ENCODE measurements at places on chromosomes 4 and X. TPM values are rescaled to one million over a fixed set of nuclear protein-coding genes. Genes with fewer than 3 reads are reported as not detected.

The IL9R gene
- not detected for total RNA-seq

The LPAR4 gene
- total RNA-seq: not detected

The HSFX1 gene
- not detected for total RNA-seq

The GPR34 gene
- total RNA-seq: not detected

The BMX gene
- total RNA-seq: not detected

The RAB33A gene
- total RNA-seq: not detected

The EGF gene
- 10.3 TPM for total RNA-seq

The ARHGAP24 gene
- 6.3 TPM for total RNA-seq

The SRPX gene
- 72.3 TPM for total RNA-seq
